Umbilical cord (tissue), 2 donors: ENCODE measurements at places on chromosomes 6 and 20. TPM values are rescaled to one million over a fixed set of nuclear protein-coding genes. Genes with fewer than 3 reads are reported as not detected.

The KHDC1L gene
- total RNA-seq: not detected

The BPIFB1 gene
- 1.4 TPM for total RNA-seq

The PLA2G7 gene
- 0.48 TPM for total RNA-seq

The ULBP1 gene
- 1.2 TPM for total RNA-seq

The MMP24OS gene
- 28.4 TPM for total RNA-seq

The SLPI gene
- 2.4 TPM for total RNA-seq

The LY6G6D gene
- not detected for total RNA-seq

The F13A1 gene
- 299 TPM for total RNA-seq

The PRR18 gene
- total RNA-seq: not detected

The STX16 gene
- total RNA-seq: 24.1 TPM

The COL12A1 gene
- total RNA-seq: 1,307 TPM

The POPDC3 gene
- total RNA-seq: 1.7 TPM

The NANP gene
- total RNA-seq: 7.5 TPM

The BHLHE23 gene
- 2.6 TPM for total RNA-seq

The HTR1E gene
- 1.9 TPM for total RNA-seq

The MYL9 gene
- 46.5 TPM for total RNA-seq

The CLIC1 gene
- 203 TPM for total RNA-seq

The PACSIN1 gene
- 0.72 TPM for total RNA-seq

The ECT2L gene
- total RNA-seq: not detected

The ME1 gene
- total RNA-seq: 6.5 TPM

The ADGRF4 gene
- total RNA-seq: 7.5 TPM

The PAX1 gene
- total RNA-seq: 1.9 TPM

The DSTN gene
- 878 TPM for total RNA-seq

The RGS17 gene
- 6.7 TPM for total RNA-seq

The CRISP3 gene
- 10.8 TPM for total RNA-seq

The KCNQ2 gene
- 0.96 TPM for total RNA-seq

The CST2 gene
- not detected for total RNA-seq

The XKR7 gene
- total RNA-seq: 0.48 TPM

The SH3BGRL2 gene
- total RNA-seq: 12.8 TPM

The HLA-DOB gene
- not detected for total RNA-seq

The CD164 gene
- total RNA-seq: 184 TPM

The OR2H2 gene
- total RNA-seq: 0.48 TPM

The MOG gene
- total RNA-seq: 2.9 TPM

The SOD2 gene
- 275 TPM for total RNA-seq

The ZNF831 gene
- total RNA-seq: 0.96 TPM

The LAMP5 gene
- total RNA-seq: not detected

The DCDC2 gene
- 4.3 TPM for total RNA-seq

The MYBL2 gene
- total RNA-seq: 0.24 TPM

The EPHA7 gene
- total RNA-seq: 6.7 TPM

The FAM217A gene
- total RNA-seq: 0.48 TPM
